A172 (cell line): ENCODE measurements at places on chromosomes 5 and 9. TPM values are rescaled to one million over a fixed set of nuclear protein-coding genes. Genes with fewer than 3 reads are reported as not detected.

GRCh38 chr5:144710637-144711036 lies 540.0 kb downstream of the KCTD16 start:
- DNase-seq = no peak

- peak; percentile 97 for DNase-seq
These were observed 74.9 kb upstream of the NIPAL4 start for GRCh38 chr5:157384971-157385709.

The CNTNAP3B gene
- total RNA-seq = 2.3 and 4.0 TPM in 2 replicates

DNA sequence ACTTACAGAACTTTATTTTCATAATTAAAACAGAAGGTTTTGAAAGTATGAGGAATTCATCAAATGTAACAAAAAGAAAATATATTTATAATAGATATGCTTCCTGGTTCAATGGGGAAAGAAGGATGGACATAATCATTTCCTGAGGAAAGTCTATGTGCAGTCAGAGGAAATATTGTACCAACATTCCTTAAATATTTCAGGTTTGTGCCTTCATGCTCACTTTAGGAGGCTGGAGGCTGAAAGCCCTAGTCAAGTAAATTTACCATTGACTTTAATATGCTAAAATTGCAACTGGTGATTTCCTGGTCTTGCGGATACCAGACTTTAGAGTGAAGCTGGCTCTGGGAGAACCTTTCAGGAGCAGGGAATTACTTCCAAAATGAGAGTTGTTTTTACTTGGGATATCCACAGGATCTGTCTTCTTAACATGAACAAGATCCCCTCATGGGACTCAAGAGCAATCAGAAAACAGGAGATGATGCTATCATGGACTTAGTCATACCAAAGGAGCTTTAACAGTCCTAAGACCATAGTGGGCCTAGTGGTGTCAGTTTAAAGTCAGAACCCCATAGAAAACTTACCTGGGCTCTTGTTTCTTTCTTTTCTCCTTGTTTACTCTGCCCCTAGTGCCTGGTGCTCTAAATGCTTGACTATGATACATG lies 762.8 kb upstream of the GRAMD2B start:
- no peak for DNase-seq

The IPPK gene
- 17.0 and 18.1 TPM in 2 replicates for total RNA-seq

DNA sequence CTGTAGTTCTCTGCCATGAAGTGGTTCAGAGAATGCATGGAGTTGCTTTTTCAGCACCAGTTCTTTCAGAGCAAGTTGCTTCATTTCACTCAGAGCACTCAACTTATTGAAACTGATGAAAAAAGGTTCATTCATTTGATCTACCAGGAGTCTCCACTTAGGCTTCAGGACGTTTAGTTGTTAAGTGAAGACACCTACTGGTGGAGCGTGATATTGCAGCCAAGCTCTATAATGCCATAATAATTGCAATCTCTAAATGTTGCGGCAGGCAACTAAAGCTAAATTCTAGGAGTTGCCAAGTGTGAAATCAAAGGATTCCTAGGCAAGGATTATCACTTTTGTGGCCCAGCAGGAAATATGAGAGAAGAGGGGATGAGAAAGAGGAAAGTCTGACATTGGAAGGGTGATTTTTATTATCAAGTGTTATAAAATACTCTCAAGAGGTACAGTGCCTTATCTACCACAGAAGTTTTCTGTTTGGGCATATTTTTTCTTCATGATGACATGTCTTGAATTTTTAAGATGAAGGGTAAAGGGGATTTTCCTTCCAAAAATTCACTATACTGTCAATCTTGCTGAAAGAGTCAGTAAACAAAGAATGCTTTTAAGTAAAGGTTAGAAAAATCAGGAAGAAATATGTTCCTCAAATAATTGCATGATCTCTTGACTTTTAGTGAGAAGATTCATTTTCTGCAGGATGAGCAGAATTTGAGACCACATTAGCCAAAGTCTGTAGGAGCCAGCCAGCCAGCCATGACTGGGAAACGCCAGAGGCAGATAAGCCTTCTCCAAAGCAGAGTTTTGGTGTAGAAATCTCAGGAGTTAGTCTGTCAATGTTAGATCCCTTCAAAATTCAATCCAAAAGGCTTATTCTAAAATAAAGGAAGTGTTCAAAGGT lies 83.4 kb downstream of the SH3PXD2B start:
- DNase-seq = peak; percentile 34

GRCh38 chr5:73591102-73591695 lies 25.7 kb downstream of the UTP15 start:
- peak; percentile 88 for DNase-seq

DNA sequence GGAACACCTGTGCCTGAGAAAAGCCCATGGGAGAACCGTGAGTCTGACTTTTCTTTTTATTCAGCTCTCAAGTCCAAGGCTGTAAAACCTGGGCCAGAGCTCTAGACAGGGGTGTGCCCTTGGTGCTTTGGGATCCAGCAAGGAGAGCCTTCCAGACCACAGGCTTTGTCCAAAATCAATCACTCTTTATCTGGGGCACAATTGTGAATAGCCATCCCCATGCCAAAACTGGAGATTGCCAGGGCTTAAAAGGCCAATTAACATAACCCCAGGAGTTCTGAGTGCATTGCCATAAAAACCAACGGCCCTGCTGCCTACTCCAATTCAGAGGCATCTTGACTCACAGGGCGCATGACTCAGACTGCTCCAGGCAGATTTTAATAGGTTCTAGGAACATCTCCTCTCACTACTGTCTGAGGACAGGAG lies 391.8 kb downstream of the ARHGEF28 start:
- peak; percentile 96 for DNase-seq

The PPP2R2B gene
- 9.9 and 14.0 TPM in 2 replicates for total RNA-seq

GRCh38 chr9:113996531-113997001 lies 81.5 kb downstream of the AMBP start:
- no peak for DNase-seq

The RETREG1 gene
- total RNA-seq = 20.7 and 25.4 TPM in 2 replicates

DNA sequence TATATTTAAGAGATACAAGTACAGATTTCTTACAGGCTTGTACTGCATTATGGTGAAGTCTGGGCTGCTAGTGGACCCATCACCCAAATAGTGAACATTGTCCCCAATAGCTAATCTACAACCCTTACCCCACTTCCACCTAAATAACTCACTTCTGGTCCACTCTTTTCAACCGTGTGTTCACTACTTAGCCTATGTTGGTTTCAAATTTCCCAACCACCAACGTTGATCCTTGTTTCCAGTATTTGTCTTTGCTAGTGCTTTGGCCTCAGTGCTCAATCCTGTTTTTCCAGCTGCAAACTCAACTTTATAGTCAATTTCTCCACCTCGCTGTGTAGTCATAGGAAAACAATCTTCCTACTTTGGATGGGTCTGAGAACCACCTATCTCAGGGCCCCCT lies 45.3 kb upstream of the TTC39B start:
- no peak for DNase-seq

The OLFML2A gene
- 12.0 and 18.0 TPM in 2 replicates for total RNA-seq

GRCh38 chr9:33049680-33050361 lies 24.7 kb downstream of the DNAJA1 start:
- DNase-seq = no peak

- DNase-seq = no peak
These were observed 57.1 kb downstream of the RAB3C start for GRCh38 chr5:58640011-58640410.

DNA sequence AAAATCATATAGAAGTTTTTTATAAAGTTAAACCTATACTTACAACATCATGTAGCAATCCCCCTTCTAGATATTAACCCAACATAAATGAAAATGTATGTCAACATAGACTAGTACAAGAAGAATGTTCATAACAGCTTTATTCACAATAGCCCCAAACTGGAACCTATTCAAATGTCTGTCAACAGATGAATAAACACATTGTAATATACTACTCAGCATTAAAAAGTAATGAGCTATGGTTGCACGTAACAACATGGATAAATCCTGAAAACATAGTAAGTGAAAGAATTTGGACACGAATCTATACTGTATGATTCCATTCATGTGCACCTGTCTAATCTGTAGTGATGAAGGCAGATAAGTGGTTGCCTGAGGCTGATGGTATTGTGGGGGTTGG lies 73.9 kb downstream of the CSNK1G3 start:
- DNase-seq = no peak

The PCDH1 gene
- 7.2 and 7.4 TPM in 2 replicates for total RNA-seq

DNA sequence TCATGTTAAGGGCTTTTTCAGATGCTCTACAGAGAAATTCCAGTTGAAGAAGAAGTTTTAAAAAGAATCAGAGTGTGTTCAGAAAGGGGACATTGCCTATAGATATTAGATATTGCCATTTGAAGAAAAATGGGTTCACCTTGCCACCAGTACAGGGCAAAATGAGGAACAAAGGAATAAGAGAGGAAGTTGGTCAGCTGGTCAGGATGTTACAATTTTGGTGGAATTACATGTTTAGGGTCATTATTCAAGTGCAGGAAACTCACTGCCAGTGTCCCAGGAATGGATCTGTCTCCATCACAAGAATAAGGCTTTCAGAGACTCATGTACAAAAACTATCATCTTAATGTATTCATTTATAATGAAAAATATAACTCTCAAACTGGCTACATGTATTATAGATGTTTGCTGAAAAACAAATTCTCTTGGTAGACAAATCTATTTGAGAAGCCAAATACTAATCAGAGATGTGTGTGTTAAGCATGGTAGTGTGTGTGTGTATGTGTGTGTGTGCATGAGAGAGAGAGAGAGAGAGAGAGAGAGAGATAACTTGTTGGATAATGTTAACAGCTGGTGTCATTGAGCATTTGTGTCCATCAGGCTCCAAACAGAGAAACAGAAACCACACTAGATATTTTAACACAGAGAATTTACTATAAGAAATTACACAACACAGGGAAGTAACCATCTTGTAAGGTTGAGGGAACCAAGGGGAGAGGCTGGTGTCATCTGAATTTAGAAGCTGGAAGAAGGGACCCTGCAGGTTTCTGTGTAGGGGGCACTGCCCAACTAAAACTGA lies 5.0 kb upstream of the C1QTNF3 start:
- no peak for DNase-seq

The SMIM27 gene
- 1.2 and 3.1 TPM in 2 replicates for total RNA-seq

The PCDHGA4 gene
- 1.1 and 1.4 TPM in 2 replicates for total RNA-seq

DNA sequence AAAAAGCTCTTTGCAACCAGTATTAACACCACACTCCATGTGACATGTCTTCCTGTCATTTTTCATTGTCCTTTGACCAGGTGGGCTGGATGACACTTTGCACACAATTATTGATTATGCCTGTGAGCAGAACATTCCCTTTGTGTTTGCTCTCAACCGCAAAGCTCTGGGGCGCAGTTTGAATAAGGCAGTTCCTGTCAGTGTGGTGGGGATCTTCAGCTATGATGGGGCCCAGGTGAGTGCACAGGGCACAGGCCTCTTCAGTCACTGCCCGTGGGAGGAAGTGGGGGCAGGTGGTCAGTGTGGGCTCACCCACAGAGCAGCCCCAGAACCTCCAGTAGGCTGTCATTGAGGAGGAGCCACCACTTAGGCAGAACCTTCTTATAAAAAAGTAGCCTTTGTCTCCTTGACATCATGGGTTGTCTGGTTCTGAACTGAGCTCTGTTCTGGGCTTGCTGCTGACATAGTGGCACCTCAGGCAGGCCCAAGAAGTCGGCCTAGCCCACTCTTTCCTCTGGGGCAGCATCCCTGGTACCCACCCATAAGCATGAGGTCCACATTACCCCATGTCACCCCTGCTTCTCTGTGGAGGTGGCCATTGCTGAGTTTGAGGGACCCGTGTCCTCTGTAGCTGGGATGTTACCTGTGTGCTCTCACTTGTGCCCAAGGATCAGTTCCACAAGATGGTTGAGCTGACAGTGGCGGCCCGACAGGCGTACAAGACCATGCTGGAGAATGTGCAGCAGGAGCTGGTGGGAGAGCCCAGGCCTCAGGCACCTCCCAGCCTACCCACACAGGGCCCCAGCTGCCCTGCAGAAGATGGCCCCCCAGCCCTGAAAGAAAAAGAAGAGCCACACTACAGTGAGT lies 39.3 kb downstream of the SECISBP2 start:
- no peak for DNase-seq

The POU5F2 gene
- total RNA-seq = 0.36 and 0.53 TPM in 2 replicates

GRCh38 chr5:144638787-144639186 lies 468.1 kb downstream of the KCTD16 start:
- DNase-seq = no peak

- DNase-seq = no peak
These were observed 2.8 kb downstream of the IL6ST start for GRCh38 chr5:55991768-55992486.

GRCh38 chr5:62340392-62340791 lies 34.4 kb downstream of the KIF2A start:
- no peak for DNase-seq

GRCh38 chr5:126508251-126508961 lies 85.2 kb downstream of the GRAMD2B start:
- DNase-seq = no peak

The SNCAIP gene
- total RNA-seq = 3.2 and 4.7 TPM in 2 replicates

- DNase-seq = no peak
These were observed 194 bp upstream of the RXFP3 start for GRCh38 chr5:33936004-33936380.

DNA sequence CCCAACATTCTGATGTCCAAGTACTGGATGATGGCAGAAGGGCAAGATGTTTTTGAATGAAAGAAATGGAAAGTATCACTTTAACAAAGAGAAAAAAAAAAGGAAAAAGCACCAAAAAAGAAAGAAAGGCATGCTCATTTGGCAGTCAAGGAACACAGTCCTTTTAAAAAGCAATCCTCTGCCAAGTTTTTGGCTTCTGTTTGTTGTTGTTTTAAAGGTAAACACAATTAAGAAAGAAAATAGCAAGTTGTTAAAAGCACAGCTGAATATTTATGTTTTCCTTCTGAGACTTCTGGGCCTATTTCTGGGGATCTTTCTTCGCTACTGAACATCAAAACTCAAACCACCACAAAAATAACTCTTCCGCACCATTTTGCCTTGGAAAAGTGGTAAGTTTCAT lies 162.1 kb downstream of the TRPM3 start:
- no peak for DNase-seq

DNA sequence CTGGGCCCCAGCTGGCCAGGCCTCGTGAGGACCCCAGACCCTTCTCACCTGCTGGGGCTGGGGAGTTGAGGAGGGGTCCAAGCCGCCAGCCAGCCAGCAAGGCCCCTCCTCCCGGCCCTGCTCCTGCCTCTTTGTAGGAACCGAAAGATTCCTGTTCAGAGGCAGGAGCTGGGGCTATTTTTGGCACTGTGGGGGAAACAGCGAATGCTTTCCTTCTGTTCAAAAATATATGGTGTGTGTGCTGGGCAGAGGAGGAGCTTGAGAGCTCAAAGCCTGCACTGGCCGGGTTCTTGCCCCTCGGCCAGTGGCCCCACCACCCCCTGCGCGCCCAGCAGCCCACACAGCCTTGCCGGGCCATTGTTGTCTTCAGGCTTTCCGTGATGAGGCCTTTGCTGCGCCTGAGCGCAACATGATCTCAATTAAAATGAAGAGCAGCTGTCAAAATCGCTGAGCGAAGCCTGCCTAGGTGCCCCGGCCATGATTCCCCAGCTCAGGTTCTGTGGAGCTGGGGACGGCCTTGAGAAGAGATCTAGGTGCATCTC lies 13.4 kb downstream of the NCS1 start:
- DNase-seq = no peak
